NT2/D1 (cell line): ENCODE measurements at places on chromosomes 12 and 14.

DNA sequence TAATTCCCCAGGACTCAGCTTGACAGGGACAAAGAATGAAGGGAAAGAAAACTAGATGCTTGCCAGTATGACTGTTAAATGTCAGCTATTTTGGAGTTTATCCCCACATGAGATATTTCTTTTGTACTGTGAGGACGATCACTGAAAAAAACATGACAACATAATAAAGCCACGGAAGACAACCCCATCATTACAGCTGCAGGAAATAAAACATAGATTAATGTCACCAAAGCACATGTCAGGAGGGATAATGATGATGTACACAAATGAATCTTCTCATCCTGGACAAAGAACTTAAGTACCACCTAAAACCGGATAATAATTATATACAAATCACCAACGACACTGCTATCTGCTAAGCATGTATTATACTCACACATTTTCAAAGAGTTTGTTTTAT is 84.6 kb upstream of the GRIP1 start:
- DNase-seq, result no peak

DNA sequence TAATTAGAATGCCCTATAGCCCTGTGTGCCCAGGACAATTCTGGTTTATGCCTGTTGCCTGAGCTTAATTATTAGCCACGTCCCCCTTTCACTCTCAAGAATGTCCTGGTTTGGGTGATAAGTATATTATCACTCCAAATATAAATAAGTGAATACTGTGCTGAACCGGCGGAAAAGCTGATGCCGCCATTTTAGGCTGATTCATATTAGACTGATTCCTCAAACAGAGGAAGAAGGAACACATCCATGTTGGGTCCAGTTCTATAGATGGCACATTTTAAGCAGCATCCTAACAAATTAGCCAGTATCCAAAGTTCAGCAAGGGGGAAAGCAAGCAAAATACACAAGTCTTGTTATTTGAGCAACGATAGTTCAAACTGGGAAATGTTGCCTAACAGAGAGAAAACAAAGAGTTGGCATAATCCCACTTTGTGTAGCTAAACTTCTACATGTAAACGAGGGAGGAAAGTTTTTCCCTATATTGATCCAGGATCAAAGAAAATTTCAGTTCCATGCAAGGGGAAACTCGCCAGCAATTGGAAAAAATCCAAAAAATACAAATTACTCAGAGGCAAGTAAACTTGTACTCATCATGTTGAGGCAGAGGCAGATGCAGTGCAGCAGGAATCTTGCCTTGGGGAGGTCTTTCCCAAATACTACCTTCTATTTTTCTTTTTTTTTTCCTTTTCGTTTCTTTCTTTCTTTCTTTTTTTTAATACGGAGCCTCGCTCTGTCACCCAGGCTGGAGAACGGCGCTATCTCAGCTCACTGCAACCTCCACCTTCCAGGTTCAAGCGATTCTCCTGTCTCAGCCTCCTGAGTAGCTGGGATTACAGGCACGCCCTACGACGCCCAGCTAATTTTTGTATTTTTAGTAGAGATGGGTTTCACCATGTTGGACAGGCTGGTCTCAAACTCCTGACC is 96.2 kb downstream of the ITPR2 start:
- DNase-seq, result no peak

GRCh38 chr12:2291182-2291832 is 238.5 kb downstream of the CACNA1C start:
- peak; percentile 87 for DNase-seq

- DNase-seq, result peak; percentile 56
Observed at GRCh38 chr12:47904713-47905709, at the start of gene VDR. Gene VDR, minus strand, starts transcription at chr12:47904994. Its CDS starts 25,881 bp downstream, at chr12:47879113.

DNA sequence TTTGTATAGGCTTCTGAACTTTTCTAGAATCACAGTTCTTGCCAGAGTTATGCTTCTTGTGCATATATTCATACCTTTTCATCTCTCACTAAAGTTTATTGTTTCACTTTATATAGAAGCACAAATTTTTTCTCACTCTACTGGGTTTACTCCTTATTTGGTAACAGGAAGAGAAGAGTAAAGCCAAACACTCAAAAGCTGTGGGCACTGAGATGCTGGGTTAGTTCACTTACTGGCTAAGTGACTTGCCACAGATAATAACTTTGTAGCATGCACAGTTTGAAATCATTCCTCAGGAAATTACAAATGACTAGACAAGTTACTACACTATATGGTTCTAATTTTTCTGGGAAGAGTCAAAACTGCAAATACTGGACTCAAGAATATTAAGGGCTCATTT is 7.8 kb downstream of the HIGD1C start:
- no peak for DNase-seq
